Tracheal epithelial cell (primary cell): ENCODE measurements at places on chromosomes 16 and 17. TPM values are rescaled to one million over a fixed set of nuclear protein-coding genes. Genes with fewer than 3 reads are reported as not detected.

SOX15 gene
- total RNA-seq, result 30.6 and 59.9 TPM in 2 replicates

CCL8 gene
- total RNA-seq, result not detected in 2 replicates

ZNF75A gene
- total RNA-seq, result 12.5 and 19.0 TPM in 2 replicates

KRT27 gene
- not detected in 2 replicates for total RNA-seq

PDILT gene
- not detected in 2 replicates for total RNA-seq

ARL2BP gene
- 72.5 and 87.2 TPM in 2 replicates for total RNA-seq

SOST gene
- under 0.01 TPM in 1 of 2 replicates, not detected in the other for total RNA-seq

SEZ6L2 gene
- total RNA-seq, result 5.3 and 8.7 TPM in 2 replicates

CD300C gene
- not detected in 2 replicates for total RNA-seq

SDK2 gene
- 4.7 and 7.5 TPM in 2 replicates for total RNA-seq

ADAP2 gene
- 1.3 and 6.3 TPM in 2 replicates for total RNA-seq
